ENCODE measurements at places on chromosomes 5 and 9.

DNA sequence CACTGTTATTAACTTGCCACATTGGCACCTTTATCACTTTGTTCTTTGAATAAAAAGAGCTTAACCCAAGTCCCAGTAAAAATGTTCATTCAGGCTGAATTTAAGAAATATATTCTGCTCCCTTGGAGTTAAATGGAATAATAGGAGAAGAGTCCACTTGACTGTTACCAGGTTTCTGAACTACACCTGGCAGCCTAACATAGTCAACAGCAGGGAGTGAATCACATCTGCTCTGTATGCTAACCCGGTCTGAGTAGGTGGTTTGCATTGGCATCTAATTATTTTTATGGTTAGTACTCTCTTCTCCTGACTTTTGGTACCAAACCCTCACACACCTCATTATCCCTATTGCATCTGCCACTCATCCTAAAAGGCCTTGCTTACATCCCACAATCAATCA is 86.7 kb downstream of the STK32A start:
- DNase-seq: no peak

DNA sequence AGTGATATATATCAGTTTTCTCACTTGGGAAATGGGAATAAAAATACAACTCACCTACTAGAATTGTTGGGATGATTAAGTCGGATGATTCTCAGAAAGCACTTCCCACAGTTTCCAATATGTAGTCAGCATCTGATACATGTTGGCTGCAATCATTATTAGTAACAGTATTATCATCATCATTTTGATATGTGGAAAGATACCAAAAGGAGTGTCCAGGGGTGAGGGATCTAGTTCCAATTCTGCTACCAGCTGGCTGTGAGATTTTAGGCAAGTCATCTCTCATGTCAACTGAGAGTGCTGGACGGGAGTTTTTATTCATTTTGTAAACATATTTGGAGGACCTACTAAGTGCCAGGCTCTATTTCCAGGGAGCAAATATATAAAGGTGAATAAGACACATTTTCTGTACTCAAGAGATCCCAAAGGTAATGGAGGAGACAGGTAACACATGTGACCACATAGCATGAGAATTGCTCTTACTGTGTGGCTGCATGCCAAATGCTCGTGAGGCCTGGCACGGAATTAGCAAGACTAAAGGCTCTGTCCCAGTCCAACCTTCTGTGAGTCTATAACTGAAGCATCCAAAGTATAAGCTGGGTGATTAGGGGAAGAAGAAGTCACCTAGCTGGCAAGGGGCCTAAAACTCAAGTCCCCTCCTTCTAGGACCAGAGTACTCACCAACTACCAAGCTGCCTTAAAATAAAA is 83.0 kb downstream of the GRIA1 start:
- no peak for DNase-seq

- DNase-seq: no peak
These were observed 638.1 kb downstream of the ACTL7B start for GRCh38 chr9:108217431-108218349.

DNA sequence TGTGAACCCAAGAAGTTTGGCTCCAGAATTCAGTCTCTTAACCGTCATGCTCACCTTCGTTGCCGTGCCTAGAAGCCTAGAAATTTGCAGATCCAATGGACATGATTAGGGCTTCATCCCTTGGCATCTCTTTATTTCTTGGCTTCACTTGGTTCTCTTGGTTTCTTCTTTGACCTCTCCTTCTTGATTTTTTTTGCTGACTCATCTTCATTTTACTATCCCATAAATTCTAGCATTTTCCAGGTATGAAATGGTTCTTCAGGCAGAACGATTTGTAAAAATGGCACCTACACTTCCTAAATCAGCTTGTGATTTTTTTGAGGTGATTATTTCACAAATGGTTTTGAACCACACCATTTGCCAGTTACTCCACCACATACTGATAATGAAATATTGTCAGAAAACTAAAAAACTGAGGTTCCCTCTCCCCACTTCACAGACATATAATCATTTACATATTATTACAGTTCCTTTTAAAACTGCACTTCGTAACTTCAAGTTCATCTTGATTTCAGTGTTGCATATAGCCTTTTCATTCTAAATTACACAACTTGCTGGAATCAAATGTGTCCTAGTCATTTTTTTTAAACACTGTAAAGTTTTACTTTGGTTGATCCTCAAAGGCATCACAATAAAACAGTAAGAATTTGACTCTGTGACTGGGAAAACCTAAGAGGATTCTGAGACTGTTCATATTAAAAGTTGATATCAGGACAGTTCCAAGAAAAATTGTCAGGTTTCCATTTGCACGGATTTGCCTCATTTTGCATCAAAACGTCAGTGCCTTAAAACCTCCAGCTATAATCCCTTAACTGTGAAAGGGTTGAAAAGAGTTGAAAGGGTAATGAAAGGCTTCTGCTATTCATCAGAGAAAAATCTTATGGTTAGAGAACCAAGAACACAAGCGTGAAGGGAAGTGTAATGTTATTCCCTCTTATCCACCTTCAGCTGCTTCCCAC is 8.9 kb upstream of the NREP start:
- no peak for DNase-seq

DNA sequence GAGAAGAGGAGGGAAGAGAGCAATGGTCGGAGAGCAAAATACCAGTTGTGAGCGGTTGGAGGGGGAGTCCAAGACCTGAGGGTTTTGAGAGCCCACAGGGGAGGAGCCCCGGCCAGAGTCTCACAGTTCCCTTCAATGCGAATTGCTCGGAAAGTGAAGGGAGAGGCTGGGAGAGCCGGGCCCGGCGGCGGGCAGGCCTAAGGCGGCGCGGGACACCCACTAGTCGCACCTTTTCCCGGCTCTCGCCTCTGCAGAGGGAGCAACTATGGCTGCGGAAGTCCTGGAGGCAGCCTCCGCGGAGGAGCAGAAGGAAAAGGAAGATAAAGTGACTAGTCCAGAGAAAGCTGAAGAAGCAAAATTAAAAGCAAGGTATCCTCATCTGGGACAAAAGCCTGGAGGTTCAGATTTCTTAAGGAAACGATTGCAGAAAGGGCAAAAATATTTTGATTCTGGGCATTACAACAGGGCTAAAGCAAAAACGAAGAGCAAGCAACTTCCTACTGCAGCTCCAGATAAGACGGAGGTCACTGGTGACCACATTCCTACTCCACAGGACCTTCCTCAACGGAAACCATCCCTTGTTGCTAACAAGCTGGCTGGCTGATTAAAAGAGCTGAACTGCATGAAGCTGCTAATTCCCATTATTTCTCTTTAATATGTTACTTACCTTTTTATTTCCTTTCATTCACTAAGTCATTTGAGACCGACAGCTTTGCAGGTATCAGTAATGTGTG is 6.5 kb upstream of the BTNL3 start:
- no peak for DNase-seq

DNA sequence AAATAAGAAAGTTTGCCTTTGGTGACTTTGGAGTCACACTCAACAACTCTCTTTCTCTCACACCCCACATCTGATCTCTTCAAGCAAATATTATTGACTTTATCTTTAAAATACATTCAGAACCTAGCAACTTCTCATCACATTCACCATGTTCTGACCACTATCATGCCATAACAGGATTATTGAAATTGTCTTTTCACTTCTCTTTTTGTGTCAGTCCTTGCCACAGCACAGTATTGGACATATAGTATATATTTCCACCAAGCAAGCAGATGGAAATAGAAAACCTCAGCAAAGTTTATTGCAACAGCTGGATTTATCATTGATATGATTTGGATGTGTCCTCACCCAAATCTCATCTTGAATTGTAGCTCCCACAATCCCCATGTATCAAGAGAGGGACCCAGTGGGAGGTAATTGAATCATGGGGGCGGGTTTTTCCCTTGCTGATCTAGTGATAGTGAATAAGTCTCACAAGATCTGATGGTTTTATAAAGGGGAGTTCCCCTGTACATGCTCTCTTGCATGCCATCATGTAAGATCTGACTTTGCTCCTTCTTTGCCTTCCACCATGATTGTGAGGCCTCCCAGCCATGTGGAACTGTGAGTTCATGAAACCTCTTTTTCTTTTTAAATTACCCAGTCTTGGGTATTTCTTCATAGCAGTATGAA is 26.9 kb upstream of the ITGA1 start:
- DNase-seq: no peak

- DNase-seq: no peak
These were observed 233.1 kb upstream of the MSX2 start for GRCh38 chr5:174491265-174491664.

DNA sequence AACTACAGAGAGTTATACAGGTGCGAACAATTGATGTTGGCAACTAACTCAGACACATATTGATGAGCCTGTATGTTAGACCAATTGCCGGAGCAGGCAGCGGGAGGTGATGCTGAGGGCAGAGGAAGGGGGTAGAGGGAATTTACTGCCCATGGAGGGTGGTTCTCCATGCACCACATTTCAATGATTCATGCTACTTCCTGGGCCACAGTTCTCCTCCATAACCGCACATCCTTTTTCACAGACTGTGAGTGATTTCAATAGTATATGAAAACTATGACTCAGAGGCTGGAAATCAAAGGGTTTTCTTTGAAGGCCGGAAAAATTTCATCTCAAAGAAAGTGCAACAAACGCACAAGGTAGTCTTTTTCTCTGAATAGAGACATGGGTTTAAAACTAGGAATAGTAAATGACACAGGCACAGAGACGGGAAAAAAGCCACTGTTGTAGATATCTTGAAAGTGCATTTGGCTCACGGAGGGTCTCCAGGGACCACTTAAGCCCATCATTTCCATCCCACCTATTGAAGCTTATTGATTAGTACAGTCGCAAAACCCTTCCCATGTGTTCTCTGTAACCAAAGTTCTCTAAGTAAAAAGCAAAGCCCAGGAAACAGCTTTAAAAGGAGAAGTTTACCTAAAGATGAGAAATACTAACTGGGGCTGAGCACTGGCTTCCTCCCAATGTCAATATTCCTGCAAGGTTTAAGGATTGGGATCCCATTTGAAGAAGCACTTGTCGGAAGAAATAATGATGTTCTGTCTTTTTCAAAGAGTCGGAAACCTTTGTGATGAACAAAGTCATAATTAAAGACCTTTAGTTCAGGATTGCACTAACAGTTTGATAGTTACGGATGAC is 28.0 kb upstream of the ADAM19 start:
- DNase-seq: no peak

DNA sequence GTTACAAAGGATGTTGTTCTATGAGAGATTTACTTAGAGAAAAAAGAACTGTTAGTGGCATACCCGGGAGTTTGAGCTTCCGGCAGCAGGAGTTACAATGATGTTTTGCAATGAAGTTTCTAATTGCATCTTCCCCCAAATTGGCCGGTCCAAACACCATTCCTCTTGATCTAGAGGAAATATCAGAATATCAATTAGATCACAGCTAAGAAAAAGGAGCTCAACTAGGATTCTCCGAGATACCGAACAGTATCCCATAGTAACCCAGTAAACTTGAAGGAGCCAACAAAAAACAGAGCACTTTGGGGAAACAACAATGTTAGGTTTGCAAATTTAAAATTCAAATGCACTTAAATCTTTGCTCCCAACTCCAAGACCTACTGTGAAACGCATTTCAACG is 159.5 kb downstream of the TRPM6 start:
- DNase-seq: no peak

DNA sequence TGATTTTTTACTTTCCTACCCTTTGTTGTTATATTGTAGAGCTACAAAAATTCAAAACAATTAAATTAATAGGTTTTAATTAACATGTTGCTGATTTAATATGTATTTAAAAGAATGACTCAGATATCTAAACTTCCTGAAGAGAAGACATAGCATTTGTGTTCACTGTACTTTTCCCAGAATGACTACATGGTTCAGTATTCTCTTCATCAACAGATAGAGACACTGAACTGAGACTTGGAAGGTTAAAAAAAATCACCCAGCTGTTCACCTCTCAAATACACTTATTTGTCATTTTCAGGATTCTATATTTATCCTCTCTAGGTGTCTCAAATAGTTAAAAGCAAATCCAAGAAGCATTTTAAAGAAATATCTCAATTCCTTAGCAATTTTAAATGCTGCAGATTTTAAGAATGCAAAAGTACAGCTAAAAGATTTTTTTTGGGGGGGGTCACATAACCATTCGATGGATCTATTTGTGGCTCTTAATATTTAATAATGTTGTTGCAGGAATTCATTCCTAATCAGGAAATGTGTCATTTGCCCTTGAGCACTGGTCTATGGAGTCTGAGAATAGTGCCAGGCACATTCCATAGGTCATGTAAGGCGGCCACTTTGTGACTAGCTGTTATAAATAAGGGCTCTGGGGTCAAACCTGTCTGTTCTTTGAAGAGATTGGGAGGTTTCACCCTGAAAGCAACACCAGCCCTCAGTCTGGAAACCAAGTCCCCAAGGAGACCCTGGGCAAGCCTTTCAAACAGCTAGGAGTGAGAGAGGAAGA is 463.1 kb downstream of the NR2F1-AS1 start:
- DNase-seq: no peak

- no peak for DNase-seq
These were observed 86.8 kb upstream of the TBC1D2 start for GRCh38 chr9:98342098-98342819.
